ENCODE measurements at places on chromosomes 2 and 18. TPM values are rescaled to one million over a fixed set of nuclear protein-coding genes. Genes with fewer than 3 reads are reported as not detected.

MSTN gene
- not detected for total RNA-seq

DNA sequence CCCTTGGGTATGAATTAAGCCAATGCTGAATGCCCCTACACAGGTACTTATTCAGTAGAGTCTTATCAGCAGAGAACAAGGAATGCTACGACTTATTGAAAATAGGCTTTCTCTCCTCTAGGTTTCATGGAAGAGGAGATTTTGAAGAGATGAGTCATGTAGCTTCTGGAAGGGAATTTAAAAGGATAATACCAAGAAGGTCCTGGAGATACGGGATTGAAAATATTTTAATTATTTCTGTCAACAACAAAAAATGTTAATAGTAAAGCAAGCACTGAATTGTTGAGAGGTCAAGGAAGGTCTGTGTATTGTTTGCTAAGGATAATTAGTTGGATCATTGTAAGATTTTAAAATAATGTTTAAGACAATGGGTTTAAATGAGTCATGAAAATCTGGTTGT is 293.0 kb upstream of the SPHKAP start:
- DNase-seq: no peak

DNA sequence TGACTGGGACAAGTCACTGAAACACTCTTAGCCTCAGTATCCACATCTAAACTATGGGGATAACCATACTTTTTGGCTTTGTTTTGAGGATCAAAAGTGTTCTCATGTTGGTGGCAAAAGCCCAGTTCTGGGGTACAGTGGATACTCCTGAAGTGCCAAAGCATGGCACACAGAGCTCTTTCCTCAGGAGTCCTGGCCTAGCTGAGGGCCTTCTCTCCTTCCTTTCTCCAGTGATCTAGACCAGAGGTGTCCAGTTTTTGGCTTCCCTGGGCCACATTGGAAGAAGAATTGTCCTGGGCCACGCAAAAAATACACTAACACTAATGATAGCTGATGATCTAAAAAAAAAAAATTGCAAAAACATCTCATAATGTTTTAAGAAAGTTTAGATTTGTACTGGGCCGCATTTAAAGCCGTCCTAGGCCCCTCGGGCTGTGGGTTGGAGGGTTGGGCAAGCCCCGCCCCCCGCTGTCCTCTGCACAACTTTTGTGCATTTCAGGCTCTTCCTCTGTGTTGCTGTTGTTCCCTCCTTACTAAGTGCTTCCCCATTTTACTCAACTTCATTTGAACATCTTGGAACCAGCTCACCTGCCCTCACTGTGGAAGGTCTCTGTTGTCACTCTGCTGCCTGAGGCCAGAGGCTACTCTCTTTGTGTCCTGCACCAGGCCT is 337.0 kb downstream of the CYRIA start:
- peak; percentile 22 for DNase-seq

DNA sequence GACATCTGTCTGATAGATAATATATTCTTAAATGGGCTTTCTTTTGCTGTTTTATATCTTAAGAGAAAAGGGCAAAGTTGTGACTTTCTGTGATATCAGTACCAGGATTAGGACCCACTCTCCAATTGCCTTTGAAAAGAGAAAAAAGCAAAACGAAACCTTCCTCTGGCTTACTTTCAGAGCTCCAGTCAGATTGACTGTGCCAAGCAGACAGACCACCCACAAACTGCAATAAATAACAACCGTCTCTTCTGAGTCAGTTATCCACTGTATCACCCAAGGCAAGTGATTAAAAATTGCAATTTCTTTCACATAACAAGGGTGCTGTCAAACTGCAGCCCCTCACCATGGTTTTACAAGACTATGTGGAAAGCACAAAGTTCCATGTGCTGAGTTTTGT is 230.5 kb upstream of the SETBP1 start:
- DNase-seq: no peak

ABCG5 gene
- not detected for total RNA-seq

- DNase-seq: peak; percentile 54
These were observed 980 bp upstream of the RNPEPL1 start for GRCh38 chr2:240567137-240567871.

DNA sequence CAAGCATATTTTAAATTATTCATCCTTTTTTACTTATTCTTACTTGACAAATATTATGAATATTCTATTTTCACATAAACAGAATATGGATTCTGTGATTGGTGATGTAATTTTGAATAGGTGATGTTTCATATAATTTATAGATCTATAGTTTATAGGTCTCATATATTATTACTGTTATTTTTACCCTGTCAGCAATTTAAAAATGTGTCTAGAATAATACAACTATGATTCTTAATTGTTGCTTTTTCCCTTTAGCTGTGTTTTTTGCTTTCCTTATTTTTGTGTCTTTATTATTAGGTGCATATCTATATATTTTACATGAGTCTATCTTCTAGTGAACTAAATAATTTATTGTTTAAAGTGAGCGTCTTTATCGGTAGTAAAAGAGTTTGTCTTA is 226.7 kb upstream of the FSIP2 start:
- DNase-seq: no peak

GRCh38 chr2:101415220-101415619 is 27.9 kb upstream of the CREG2 start:
- no peak for DNase-seq

EML6 gene
- total RNA-seq: 1.1 TPM

GRCh38 chr18:22525883-22526282 is 108.2 kb upstream of the CTAGE1 start:
- no peak for DNase-seq

- DNase-seq: peak; percentile 17
These were observed 388.5 kb upstream of the FANCL start for GRCh38 chr2:58629545-58630119.

HRH4 gene
- under 0.01 TPM for total RNA-seq

RAB17 gene
- not detected for total RNA-seq

- peak; percentile 90 for DNase-seq
These were observed 38.3 kb downstream of the TMEM17 start for GRCh38 chr2:62467475-62468321.

DNA sequence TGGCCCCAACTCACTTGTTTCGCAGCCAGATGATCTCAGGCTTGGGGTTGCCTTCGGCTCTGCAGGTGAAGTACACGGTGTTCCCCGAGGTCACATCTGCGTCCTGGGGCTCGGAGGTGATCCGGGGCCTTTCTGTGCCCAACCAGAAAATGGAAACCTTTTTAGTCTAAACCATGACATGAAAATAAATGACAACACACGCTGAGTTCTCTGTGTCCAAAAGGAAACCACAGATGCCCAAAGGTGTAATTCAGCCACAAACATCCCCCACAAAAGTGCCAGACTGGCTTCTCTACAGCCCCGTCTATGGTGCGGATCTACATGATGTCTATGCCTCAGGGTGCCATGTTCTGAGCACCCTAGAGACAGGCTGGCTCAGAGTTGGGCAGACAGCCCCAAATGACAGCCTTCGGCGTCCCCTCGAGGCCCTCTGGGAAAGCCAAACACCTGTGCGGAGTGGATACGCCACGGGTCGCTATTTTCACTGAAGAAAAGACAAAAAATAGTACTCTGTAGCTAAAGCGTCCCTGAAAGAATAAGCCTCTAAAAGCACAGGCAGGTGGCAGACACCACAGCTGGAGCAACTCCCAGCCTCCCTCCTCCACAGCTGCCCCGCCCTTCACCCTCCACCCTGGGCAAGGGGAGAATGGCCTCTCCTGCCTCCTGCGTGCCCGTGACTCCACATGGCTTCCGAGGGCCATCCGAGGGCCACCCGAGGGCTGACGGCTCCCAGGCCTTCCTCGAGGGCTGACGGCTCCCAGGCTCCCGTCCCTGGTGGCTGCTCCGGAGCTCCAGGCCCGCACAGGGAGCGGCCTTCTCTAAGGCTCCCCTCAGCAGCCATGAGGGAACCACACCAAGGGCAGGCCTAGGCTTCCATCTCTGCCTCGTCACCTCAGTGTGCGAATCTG is 67.1 kb downstream of the PXDN start:
- peak; percentile 58 for DNase-seq

TUBA4B gene
- total RNA-seq: not detected

- no peak for DNase-seq
These were observed 115.2 kb upstream of the TFCP2L1 start for GRCh38 chr2:121400201-121400600.

LPIN1 gene
- total RNA-seq: 117 TPM

THAP4 gene
- 43.4 TPM for total RNA-seq

DNA sequence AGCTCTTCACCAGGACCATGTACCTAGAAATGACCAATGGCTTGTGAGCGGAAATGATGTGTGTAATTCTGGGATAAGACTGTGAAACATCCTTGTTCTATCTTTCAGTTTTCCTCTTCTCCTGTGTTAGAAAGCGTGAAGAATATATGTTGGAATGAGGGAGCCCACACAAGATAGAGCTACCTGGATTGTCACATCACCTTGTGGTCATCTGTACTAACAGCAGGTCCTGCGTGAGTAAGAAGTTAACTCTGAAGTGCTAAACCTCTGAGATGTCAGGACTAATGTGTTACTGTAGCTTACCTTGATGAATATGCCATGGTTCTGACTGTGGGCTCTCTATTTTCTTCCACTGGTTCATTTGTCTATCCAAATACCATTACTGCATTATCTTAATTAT is 75.6 kb downstream of the FASTKD2 start:
- DNase-seq: no peak

- DNase-seq: peak; percentile 86
These were observed 39.1 kb upstream of the FAM136A start for GRCh38 chr2:70340761-70341476.

GBX2 gene
- not detected for total RNA-seq

- no peak for DNase-seq
These were observed 10.3 kb upstream of the GALNT14 start for GRCh38 chr2:31148514-31148913.

GRCh38 chr2:36489281-36489680 is 108.7 kb downstream of the FEZ2 start:
- DNase-seq: peak; percentile 70

- DNase-seq: no peak
These were observed 7.8 kb upstream of the DGUOK start for GRCh38 chr2:73918856-73919255.

PAX3 gene
- total RNA-seq: under 0.01 TPM

MPP4 gene
- 2.1 TPM for total RNA-seq

DNA sequence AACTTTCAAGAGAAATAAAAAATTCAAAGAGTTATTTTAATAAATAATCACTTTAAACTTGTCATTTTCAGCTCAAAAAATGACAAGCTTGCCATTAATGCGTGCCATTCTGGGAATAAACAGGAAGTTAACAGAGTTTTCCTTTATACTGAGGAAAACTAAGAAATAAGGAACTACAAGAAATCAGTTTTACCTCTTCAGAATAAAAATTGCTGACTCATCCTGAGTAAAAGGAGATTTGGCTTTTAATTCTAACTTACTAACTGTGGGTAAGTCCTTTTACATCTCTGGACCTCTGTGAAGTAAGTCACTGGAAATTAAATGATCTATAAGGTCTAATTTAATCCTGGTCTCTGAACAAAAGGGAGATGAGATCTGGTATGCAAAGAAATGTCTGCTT is 16.1 kb downstream of the CEBPZ start:
- no peak for DNase-seq
